ENCODE measurements at places on chromosomes 3 and 15.

- DNase-seq: no peak
Measured at GRCh38 chr3:143822374-143822773, 25.9 kb downstream of the SLC9A9 start.

GRCh38 chr3:137770066-137770834, 6.1 kb downstream of the SOX14 start:
- DNase-seq: no peak

DNA sequence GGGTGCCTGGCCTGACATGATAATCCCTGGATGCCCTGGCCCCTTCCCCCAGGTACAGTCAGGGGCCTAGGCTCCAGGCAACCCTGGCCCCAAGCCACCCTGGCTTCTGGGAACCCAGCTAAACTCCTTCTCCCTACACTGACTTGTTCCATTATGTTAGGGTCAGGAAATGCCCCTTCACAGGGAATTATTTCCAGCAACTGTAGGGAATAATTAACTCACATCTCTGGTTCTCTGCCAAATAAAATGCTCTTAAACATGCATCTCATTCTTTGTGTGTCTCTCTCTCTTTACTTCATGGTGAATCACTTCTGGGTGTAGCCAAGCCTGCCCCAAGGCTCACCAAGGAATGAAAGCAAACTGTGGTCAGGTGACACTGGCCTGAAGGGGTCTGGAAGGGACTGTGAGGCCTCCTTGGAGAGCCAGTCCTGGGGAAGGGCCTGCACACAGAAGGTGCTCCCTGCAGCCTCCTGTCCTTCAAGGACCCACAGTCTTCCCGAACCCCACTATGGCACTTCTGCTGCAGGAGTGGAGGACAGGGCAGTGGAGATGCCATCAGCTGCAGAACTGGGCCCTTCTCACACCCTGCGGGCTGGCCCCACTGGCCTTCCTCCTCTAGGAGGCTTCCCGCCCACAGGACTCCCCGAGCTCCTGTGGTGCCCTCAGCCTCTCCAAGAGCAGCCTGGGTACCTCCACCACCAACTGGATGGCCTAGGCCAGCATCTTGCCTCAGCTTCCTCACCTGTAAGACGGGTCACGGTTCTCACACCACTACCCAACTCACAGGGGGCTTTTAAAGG, 17.6 kb downstream of the TKT start:
- DNase-seq: no peak

DNA sequence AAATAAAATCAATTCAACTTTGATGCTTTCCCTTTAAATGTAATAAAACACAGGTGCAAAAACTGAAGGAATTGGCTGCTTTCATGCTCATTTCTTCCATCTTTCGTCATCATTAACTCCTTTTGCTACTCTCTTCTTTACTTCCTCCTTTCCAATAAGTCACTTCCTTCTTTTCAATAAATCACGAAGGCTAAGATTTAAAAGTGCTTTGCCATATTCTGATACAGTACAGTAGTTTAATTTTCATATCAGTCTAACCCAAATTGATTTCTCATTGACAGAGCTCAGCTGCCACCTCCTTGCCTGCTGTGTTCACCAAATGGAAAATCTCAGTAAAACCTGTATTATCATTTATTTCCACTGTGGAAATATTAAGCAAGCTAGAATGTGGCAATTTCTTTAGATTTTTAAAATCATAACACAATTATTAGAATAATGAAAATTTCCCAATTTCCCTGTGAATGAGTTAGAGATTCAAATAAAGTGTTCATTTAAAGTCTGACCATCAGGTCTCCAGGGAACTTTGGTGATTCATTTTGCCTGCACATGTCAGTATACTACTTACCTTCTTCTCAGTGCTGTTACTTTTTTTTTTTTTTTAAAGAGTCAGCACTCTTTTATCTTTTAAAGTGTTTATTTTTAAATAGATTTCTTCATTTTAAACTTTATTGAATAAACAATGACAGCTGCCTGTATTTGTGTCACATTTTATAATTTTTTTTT, 41.6 kb downstream of the NANOGP8 start:
- no peak for DNase-seq

- no peak for DNase-seq
Measured at GRCh38 chr3:72346526-72346926, 501.7 kb downstream of the SHQ1 start.

Data from activated naive CD8-positive, alpha-beta T cell treated with anti-CD3 and anti-CD28 coated beads, Interleukin-2, amount 50 U/mL, for 16 hours (primary cell).